Activated CD4-positive, alpha-beta T cell treated with anti-CD3 and anti-CD28 coated beads for 24 hours (primary cell): ENCODE measurements at places on chromosomes 2 and 18.

- DNase-seq: peak; percentile 69
Observed at GRCh38 chr2:68121873-68122679, 35.6 kb upstream of the PNO1 start.

GRCh38 chr2:221779614-221780067, 207.5 kb upstream of the EPHA4 start:
- no peak for DNase-seq

DNA sequence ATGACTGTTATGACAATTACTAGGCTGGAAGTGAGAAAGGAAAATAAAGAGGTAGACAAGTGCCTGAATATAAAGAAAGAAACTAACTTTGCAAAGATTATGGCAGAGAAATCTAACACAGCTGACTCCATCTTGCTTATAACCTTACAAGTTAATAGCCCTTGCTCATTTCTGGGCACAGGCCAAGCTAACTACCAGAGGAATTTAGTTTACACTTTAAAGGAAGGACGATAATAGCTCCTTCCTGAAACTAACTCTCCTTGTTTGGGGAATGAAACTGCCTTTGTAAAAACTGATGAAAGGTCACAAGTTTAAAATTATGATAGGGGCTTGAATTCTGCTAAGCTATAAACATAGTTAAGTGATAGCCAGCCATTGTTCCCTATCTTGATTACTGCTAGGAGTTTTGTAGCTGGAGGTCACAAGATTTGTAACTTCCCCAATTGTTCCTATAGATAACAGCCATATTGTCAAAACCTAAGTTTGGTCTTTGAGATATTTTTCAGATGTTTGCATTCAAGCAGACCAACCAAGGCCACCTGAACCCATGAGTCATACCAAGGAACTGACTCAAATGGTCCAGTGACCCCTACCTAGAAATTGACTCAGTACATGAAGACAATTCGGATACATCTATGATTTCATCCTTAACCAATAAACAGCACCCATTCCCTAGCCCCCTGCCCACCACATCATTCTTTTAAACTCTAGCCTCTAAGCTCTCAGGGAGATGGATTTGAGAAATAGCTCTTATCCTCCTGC, 209.2 kb upstream of the LRATD1 start:
- DNase-seq: no peak

- peak; percentile 7 for DNase-seq
Observed at GRCh38 chr2:175251425-175252041, 70.0 kb upstream of the ATP5MC3 start.

GRCh38 chr18:6613581-6613980, 115.9 kb upstream of the ARHGAP28 start:
- DNase-seq: no peak

GRCh38 chr2:45739796-45740485, 88.5 kb downstream of the PRKCE start:
- DNase-seq: no peak

DNA sequence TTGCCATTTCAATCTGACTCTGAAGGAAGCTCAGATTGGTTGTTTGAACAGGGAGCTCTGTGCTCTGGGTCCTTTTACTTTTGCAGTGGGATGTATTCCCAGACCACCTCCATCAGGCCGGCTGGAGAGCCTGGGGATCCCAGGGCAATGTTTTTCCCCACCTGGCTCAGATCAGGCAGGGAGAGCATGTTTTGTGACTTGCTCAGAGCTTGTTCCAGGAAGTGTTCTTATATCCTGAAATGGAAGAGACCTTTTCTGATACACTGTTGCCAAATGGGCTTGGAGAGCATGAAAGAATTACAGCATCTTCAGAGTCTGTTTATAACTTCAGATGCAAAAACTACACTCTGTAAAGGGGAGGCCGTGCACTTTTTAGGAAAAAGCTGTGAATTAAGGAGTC, 56.0 kb downstream of the LIPG start:
- DNase-seq: no peak

DNA sequence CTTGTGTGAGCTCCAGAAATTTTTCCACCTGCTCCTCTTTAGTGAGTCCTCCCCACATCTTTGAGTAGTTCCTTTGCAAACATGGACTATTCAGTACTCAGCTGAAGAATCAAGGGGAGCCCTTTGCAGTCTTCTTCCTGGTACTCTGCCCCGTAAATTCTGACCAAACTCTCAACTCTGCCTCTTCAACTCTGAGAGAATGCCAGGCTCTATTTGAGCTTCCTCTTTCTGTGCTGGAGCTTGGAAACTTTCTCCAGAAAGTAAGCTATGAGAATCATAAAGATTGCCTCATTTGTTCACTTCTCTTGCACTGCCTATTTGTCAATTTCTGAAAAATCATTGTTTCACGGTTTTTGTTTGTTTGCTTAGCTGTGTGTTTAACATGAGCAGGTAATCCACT, 7.4 kb upstream of the STAT4 start:
- no peak for DNase-seq

- DNase-seq: no peak
Observed at GRCh38 chr2:189683348-189683747, 8.9 kb downstream of the ANKAR start.

DNA sequence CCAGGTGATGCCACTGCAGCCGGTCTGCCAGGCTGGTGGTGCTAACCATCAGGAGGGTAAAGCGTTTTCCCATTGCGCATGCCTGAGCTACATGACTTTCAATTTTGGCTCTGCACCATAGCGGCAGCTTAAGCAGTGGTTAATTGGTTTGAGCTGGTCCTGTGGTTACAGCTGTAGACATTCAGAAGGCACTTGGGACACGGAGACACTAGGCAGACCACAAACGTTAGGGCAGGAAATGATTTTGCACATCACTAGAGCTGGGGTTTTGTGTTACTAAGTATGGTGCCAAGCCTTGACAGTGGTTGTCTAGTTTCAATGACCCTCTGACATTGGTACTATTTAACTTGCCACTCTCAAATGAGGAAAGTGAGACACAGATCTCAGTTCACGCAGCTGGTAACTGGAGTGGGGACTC, 28.9 kb upstream of the CNOT11 start:
- DNase-seq: no peak

- no peak for DNase-seq
Observed at GRCh38 chr2:115480741-115481140, 1038.3 kb downstream of the DPP10 start.

DNA sequence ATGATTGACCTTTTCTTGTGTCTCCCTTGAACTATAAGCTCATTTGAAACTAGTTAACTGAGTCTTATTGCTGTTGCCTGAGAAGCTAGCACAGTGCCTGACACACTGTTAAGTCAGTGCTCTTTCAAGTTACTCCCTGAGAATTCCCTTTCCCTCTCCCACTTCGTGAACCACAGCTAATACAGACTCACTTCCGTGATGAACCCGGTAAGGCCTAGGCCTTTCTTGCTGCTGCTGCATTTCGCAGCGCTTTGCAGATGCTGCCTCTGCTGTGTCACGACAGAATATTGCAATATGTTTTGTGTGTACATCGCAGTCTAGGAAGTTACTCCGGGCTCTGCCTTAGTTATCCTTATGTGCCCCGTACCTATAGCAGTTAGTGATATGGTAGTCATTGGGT, 42.8 kb downstream of the LIMS1 start:
- no peak for DNase-seq

- no peak for DNase-seq
Observed at GRCh38 chr2:179939259-179939658, 67.8 kb downstream of the CWC22 start.

DNA sequence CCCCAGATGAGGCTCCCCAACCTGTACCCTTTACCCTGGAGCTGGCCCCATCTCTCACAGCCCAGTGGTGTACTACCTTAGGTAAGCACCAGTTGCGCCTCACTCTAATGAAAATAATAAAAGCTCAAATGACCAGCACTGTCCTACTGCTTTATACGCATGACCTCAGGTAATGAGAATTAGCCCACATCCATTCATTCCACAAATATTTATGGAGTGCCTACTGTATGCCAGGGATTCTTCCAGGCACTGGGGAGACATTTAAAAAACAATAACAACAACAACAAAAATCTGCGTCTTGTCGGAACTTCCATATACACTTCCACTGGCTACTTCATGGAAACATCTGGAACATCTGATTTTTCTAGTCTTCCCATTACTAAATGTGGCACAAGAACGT, 20.8 kb downstream of the HPCAL1 start:
- DNase-seq: no peak

GRCh38 chr2:215403441-215404347, 32.2 kb downstream of the FN1 start:
- no peak for DNase-seq

DNA sequence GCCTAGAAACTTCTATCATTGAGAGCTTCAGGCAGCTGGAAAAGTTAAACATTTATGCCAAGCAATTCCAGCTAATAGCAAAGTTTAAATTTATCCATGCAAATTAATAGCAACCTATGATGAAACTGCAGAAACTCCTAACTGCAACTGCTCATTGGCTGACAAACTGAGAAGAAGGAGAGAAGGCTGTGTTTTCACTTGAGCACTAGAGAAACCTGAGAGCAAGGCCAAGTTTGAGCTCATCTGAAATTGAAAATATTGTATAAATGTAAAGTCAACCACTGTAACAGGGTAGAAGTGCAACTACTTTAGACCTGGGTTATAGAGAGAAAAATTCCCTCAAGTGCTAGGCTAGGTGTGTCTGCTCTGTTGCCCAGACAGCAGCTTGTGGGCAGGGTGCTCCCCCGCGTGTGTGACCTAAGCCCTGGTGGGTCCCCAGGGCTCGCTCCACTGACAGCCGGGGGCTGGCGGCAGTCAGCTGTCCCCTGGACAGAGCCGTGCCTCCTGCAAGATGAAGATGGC, 50.2 kb downstream of the CABYR start:
- DNase-seq: no peak

- no peak for DNase-seq
Observed at GRCh38 chr2:46012618-46013240, 284.5 kb upstream of the EPAS1 start.

DNA sequence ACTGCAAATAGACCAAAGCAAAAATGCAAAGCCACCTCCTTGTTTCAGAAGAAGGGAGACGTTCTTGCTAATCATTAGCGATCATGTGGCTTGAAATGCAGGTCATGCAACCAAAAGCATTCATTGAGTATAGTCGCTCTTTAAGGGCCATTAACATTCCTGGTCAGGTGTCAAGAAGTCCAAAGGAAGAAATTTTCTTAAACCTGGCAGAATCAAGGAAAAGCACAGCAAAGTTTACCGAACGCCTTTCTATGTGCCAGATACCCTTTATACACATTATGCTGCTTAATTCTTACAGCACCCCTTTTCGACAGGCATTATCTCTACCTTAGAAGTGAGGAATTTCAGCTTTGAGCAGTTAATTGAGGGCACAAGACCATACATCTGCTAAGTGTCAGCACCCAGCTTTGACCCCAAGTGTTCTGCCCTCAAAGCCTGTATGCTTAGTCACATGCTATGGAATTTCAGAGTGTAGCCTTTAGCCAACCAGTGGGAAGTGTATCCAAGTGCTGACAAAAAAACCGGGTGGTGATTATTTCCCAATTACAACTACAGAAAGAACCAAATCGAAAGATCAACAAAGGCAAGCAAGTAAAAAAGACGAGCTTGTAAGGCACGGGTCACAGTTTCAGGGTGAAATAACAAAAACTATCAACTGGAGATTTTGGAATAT, 70.8 kb downstream of the EPHA4 start:
- DNase-seq: no peak

DNA sequence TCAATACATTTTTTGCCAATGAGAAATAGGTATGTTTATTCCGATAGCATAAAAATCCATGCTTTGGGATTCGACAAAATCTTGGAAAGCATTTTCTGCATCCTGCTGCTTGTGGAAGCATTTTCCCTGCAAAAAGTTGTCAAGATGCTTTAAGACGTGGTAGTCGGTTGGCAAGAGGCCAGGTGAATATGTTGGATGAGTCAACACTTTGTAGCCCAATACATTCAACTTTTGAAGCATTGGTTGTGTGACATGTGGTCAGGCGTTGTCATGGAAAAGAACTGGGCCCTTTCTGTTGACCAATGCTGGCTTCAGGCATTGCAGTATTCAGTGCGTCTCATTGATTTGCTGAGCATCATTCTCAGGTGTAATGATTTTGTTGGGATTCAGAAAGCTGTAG, 764.5 kb downstream of the TRIB2 start:
- DNase-seq: no peak

DNA sequence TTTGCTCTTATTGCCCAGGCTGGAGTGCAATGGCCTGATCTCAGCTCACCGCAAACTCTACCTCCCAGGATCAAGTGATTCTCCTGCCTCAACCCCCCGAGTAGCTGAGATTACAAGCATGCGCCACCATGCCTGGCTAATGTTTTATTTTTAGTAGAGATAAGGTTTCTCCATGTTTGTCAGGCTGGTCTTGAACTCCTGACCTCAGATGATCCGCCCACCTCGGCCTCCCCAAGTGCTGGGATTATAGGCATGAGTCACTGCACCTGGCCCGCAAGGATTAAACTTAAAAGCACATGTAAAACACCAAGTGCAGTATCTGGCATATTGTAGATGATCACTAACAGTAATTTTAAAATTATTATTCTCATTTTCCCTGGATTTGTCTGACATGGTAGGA, 72.9 kb downstream of the C1QL2 start:
- DNase-seq: no peak
